ENCODE measurements at places on chromosomes 12 and 14.

DNA sequence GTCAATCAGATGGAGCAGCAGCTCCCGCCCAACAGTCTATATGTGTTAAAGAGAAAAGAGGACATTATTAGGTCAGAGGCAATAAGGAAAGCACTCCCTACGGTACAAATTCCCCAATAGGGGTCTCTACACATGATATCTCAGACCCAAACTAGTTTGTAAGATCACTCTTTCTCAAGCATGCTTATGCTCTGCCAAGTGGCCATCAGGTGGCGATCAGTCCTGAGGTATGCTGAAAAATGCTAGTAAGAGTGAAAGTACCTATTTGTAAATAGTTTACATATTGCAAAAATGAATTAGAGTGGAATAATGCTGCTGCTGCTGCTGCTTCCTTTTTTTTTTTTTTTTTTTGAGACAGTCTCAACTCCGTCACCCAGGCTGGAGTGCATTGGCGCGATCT, 61.0 kb downstream of the CPM start:
- DNase-seq = no peak

- DNase-seq = peak; percentile 78
Measured at GRCh38 chr12:67025543-67026114, 243.5 kb upstream of the CAND1 start.

GRCh38 chr12:18246066-18246465, 15.3 kb upstream of the PIK3C2G start:
- no peak for DNase-seq

DNA sequence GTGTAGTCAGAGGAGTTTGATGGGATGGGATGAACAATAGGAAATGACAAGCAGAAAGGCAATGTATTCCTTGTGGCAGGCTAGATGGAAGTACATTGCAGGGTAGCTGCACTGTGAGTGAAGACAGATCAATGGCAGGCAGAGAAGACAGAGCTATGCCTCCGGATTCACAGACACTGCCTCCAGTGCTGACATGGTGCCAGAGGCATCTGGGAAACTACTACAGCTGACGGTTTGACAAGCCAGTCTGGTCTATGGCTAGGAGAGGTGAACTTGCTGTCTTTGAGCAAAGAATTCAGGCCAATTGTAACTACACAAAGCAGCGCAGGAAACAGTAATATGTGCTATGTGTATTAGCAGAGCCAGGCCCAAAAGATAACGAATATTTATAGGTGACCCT, 193.5 kb downstream of the DIO2 start:
- DNase-seq = no peak

DNA sequence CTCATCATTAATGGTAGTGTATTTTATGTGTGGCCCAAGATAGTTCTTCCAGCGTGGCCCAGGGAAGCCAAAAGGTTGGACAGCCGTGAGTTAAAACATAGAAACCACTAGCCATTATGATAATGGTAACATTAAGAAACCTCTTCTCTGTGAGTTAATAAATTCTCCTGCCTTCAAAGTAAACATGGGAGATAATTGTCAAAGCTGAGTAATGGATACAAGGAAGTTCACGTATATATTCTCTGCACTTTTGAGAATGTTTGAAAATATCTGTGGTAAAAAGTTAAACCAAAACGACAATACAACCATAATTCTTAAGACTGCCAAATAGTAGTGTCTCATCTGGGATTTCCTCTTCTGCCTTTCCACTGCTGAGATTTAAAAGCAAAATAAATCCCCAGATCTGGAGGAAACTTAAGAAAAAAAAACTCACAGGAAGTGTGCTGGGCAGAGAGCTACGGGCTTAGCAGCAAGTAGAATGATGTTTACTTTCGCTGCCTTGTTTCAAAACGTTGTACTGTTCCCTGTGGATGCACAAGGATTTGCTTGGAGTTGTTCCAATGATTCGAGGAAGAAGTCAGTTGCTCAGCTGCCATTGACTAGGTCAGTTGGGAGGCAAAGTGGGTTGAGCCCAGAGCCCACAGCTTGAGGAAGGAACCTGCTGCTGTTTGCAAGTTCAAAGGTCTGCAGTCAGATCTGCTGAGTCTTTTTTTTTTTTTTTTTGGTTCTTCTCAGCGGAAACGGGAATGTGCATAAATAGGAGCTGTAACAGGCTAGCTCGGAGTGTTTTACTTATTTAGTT, 1.7 kb downstream of the TPCN1 start:
- DNase-seq = no peak

GRCh38 chr12:119448611-119449131, 114.1 kb downstream of the CCDC60 start:
- DNase-seq = no peak

GRCh38 chr12:32074432-32074831, 32.2 kb upstream of the BICD1 start:
- no peak for DNase-seq

DNA sequence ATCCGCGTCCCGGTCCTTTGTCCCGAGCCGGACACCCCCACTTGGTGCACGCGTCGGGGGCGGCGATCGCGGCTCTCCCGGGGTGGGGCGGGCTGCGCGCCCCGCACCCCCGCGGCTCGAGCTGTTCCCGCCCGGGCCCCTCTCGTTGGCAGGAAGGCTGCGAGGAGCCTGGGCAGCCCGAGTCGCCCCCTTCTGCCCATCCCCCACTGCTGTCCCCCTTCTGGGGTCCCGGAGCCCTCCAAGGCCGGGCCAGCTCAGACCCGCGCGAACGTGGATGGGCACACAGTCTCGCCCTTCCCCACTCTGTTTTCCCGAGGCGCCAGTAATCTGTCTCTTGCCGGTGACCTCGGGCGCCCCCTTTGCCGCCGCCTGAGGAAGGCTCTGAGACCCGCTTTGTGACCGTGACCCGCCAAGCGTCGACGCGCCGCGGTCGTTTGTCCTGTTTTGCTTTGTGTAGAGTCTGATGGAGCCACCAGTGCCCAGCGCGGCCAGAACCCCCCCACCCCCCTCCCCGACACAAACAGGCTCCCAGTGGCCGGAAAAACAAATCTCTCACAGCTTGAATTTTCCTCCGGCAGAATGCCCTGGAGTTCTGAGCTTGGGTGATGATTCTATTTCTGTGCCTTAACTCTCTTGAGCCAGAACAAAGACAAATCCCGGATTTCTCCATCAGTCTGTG, 610 bp downstream of the C14orf132 start:
- peak; percentile 74 for DNase-seq

GRCh38 chr12:52087961-52088820, 8.7 kb downstream of the SMIM41 start:
- peak; percentile 63 for DNase-seq

- peak; percentile 58 for DNase-seq
Measured at GRCh38 chr12:45730348-45731189, 1.1 kb downstream of the ARID2 start.

GRCh38 chr12:6507102-6507998, 13.4 kb downstream of the NCAPD2 start:
- no peak for DNase-seq

DNA sequence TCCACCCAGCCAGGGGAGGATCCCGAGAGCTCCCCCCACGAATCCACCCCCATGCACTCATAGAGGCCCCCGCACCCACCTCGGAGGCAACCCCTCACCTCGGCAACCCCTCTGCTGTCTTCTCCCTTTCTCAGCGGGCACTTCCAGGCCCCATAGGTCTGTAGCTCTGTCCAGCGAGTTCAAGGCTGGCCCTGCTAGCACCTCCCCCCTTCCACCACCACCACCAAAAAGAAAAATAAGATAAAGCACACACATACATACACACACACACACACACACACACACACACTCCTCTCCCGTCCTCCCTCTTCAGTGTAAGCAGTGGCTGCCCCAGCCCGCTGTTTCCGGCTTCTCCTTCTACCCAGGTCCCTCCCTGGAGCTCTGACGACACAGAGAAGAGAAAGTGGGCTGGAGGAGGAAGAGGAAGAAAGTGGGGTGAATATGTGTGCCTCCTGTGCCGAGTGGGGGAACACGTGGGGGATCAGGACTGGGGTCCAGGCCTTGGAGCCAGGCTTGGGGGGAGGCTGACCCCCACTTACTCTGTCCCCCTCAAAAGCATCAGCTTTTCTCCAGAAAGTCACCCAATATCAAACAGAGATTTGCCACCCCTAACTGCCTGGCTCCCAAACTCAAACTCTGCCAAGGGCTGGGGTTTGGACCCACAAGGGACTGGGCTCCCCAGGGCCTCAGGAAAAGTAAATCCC, at the start of gene STAT6:
Gene STAT6, minus strand, starts transcription at position 332 of the 704 bp plus-strand sequence. CDS start 3,084 bp downstream, outside the sequence.
- no peak for DNase-seq

- DNase-seq = no peak
Measured at GRCh38 chr12:93773122-93773871, 96.1 kb downstream of the CRADD start.

DNA sequence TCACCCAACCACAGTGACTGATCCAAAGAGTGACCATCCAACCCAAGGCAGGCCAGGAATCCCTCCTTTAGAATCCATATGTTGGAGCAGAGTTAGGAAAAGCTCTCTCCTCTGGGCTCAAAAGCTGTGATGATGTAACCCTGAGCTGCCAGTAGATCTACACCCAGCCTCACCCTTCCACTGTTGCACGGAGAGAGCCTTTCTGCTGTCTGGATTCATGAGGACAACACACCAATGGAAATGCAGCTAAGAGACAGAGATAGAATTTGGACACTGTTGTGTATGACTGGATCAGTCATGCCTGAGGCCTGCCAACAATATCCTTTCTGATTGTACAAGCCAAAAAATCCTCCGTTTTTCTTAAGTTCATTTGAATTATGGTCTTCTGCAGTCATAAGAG, 4.4 kb upstream of the OR6J1 start:
- DNase-seq = no peak

GRCh38 chr14:106037380-106037779, 511.0 kb downstream of the TMEM121 start:
- DNase-seq = no peak

- no peak for DNase-seq
Measured at GRCh38 chr12:52675301-52675701, 4.9 kb downstream of the KRT1 start.

DNA sequence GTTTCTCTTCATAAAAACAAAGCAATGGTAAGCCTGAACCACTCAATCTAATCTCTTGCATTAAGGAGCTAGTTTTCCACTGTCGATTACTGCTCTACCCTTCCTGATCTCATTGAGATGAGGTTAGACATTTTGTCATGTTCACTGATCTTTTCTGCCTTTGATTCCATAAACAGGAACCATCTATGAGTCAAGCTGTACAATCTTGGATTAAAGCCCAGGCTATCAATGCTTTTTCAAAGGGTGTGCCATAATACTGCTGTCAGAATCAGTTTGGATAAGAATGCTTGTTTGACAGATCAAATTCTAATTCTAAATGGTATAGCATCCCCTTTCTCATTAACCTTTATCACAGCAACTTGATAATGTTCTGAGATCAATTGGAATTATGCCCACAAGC, 16.1 kb downstream of the GRIP1 start:
- no peak for DNase-seq

GRCh38 chr14:68552602-68553001, 240.3 kb downstream of the ZFP36L1 start:
- DNase-seq = no peak

- DNase-seq = peak; percentile 50
Measured at GRCh38 chr14:66045572-66046021, 440.6 kb upstream of the CCDC196 start.

DNA sequence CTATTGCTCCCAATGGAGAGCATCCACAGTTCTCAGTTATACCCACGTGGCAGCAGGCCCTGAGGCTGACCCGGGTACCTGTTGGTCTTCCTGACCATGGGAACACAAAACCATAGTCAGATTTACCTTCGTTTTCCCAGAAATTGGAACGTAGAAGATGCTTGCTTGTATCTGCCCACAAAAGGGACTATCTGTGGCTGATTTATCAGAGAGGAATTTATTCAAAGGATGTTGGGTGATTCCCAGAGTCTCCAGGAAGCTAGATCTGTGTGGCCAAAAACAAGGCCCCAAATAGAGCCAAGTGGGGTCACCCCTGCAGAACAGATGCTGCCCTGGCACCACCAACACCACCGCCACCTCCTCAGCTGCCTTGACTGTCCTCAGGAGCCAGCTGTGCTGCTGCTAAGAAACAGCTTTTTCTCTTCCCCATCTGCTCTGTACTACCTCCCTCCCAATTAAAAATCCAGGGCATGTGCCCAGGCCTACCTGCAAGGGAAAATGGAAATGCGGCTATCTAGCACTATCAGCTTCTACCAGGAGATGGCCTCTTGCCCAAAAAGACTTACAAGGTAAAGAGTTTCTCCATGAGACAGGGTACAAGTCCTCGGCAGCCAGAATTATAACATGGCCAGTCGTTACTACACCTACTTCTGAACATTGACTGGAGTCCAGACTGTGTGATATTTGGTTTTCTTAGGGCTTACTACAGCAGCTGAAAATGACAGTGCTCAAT, 128.6 kb upstream of the PLEKHG7 start:
- no peak for DNase-seq

- DNase-seq = no peak
Measured at GRCh38 chr12:65977384-65977783, 153.1 kb downstream of the HMGA2 start.

GRCh38 chr12:53533471-53533870, 26.2 kb upstream of the NPFF start:
- no peak for DNase-seq

GRCh38 chr12:44852483-44852882, 23.6 kb downstream of the NELL2 start:
- no peak for DNase-seq

DNA sequence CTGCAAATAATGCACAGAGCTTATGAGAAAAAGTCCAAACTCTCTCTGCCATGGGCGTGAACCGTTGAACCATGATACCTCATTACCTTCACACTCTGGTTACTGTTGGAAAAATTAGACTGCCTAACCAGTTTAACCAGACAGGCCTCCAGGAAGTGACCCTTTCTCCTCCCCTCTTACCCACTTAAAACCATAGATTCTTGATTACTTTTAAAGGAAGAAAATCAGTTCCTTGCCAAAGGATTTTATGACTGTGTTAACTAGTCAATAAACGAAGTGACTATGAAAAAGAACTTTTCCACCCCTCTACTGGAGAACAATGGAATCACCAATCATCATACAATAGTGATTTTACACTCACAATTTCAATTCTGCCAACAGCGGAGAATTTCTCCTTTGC, 254.0 kb upstream of the ATP2B1 start:
- no peak for DNase-seq

GRCh38 chr12:132025526-132025925, 75.8 kb downstream of the EP400 start:
- DNase-seq = no peak

- DNase-seq = no peak
Measured at GRCh38 chr14:23364164-23365035, 572 bp downstream of the EFS start.

DNA sequence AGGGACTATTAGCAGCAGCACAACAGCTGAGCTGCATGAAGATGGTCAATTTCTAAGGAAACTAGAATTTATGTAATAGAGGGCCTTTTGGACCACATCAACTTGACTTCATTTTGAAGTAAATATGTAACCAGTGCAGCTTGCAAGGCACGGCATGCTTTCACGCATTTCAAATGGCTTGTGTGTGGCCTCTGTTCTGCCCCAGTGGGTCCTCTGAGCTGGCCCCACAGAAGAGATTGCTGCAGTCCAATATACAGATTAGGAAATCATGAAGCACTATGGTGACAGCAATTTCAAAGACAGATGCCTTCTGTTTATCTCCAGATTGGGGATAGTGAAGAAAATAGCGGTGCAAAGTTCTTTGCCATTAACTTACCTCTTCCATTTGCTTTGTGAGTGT, 101.4 kb downstream of the PDZRN4 start:
- DNase-seq = no peak

- no peak for DNase-seq
Measured at GRCh38 chr14:99158646-99159165, 113.3 kb downstream of the BCL11B start.

GRCh38 chr14:67562025-67562775, 29.1 kb downstream of the PLEKHH1 start:
- DNase-seq = no peak

GRCh38 chr14:93944348-93945069, 17.4 kb downstream of the FAM181A start:
- DNase-seq = no peak

- no peak for DNase-seq
Measured at GRCh38 chr12:105391231-105391630, 60.7 kb downstream of the C12orf75 start.

Measured in D341Med (cell line).